DMS53 (cell line): ENCODE measurements at places on chromosomes 7 and 10.

- DNase-seq, result peak; percentile 63
Measured at GRCh38 chr10:128150045-128150493, 23.8 kb upstream of the MKI67 start.

- peak; percentile 85 for DNase-seq
Measured at GRCh38 chr10:113680190-113681111, 739 bp downstream of the CASP7 start.

DNA sequence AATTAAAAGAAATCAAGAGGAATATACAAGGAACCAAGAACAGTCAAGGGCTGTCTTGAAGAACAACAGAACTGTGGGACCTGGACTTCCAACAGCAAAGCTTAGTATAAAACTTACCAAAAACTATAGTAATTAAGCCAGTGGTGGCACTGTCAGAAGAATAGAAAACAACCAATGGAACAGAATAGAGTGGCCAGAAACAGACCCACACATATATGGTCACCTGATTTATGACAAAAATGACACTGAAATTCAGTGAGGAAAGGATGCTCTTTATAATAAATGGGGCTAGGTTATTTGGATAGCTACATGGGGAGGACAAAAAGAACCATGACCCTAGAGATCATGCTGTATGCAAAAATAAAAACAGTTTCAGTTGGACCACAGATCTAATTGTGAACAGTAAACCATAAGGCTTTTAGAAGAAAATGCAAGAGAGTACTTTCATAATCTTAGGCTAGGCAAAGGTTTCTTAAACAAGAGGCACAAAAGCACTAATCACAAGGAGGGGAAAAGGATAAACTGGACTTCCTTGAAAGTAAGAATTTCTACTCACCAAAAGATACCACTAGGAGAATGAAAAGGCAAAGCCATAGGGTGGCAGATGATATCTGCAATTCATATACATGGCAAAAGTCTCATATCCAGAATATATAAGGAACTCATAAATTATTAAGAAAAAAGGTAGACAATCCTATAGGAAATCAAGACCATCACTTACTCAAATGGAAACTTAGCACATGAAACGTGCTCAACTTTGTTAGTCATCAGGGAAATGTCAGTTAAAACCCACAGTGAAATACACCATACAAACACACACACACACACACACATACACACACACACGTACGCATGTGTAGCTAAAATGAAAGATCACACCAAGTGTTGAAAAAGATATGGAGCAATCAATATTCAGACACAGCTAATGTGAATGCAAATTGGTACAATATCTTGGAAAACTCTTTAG is 20.8 kb downstream of the HYCC1 start:
- DNase-seq, result no peak

- no peak for DNase-seq
Measured at GRCh38 chr10:88129013-88129412, 265.6 kb downstream of the PTEN start.

- no peak for DNase-seq
Measured at GRCh38 chr7:147363101-147363500, 1227.5 kb upstream of the C7orf33 start.

- DNase-seq, result no peak
Measured at GRCh38 chr10:97865488-97865887, 15.8 kb downstream of the GOLGA7B start.

GRCh38 chr7:22841954-22842353 is 19.3 kb upstream of the TOMM7 start:
- DNase-seq, result no peak

- no peak for DNase-seq
Measured at GRCh38 chr7:147711447-147711846, 879.1 kb upstream of the C7orf33 start.

GRCh38 chr7:102072636-102073209 is 213.9 kb upstream of the SH2B2 start:
- DNase-seq, result no peak

DNA sequence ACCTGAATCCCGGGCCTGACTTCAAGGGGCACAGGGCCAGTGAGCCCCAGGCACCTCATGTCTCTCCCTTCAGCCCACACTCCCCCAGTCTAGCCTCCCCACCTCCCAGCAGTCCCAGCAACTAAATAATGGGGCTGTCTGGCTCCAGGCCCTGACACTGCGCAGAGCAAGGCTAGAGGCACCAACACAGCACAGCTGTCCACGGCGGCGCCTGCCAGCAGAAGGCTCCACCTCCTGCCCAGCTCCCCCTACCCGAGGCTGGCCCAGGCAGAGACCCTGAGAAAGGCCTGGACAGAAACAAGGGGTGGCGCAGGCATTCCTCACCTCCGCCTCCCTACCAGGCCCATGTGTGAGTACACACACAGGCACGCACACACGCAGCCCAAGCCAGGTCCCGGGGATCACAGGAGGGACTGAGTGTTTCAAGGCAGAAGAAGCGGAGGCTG is 6.1 kb downstream of the KCNH2 start:
- DNase-seq, result no peak

DNA sequence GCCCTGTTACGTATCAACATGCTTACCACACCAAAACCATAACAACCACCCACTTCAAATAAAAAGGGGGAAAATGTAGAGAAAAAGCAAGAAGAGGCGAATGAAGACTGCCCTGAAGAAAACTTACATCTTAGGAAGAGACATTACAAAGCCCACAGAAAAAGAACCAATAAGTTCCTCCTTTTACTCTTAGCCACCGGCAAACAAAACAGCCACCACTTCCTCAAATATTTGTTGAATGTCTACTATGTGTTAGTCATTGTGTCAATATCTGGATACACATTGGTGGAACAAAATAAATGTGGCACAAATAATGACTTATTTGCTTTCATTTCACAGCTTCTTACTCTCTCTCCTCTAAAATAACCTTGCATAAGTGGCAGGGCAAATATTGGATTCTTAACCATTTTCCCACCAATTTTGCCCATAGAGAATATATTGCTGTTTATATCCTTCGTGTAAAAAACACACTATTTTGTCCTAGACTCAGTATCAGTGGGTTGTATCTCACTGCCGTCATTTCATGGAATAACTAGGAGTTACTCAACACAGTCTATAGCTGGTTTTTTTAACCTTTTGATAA is 106.8 kb downstream of the ANK3 start:
- peak; percentile 96 for DNase-seq

DNA sequence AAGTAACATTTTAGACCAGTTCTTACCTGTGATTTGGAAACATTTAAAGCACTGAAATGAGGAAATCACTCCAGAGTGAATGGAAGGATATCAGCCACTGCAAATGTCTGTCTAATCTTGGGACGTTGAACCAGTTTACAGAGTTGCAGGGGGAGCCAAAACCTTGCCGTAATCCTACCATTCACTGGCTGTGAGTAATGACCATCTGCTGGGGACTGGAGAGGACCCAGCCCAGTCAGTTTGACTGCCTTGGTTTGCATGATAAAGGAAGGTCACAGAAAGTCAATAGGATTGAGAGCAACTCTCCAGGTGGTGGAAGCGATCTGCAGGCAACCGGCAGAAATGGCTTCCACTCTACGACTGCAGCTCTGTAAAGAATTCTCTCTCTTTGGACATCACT is 167.2 kb downstream of the AKR1D1 start:
- peak; percentile 99 for DNase-seq

DNA sequence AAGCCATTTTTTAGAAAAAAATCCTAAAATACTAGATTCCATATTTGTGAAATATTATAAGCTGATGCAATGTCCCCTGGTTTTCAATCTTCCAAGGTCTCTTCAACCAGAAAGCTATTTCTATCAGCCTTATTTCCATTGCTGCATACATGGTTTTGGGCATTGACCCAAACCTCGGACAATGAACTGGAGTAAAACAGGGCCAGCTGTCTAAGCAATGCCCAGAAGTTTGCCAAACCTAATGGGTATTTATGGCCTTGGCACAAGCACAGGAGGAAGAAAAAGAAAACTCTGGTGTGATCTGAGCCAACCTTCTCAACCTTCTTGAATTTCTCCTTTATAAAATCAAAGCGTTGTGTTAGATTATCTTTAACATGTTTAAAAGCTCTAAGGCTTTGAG is 402.3 kb downstream of the DNAJB9 start:
- DNase-seq, result no peak

DNA sequence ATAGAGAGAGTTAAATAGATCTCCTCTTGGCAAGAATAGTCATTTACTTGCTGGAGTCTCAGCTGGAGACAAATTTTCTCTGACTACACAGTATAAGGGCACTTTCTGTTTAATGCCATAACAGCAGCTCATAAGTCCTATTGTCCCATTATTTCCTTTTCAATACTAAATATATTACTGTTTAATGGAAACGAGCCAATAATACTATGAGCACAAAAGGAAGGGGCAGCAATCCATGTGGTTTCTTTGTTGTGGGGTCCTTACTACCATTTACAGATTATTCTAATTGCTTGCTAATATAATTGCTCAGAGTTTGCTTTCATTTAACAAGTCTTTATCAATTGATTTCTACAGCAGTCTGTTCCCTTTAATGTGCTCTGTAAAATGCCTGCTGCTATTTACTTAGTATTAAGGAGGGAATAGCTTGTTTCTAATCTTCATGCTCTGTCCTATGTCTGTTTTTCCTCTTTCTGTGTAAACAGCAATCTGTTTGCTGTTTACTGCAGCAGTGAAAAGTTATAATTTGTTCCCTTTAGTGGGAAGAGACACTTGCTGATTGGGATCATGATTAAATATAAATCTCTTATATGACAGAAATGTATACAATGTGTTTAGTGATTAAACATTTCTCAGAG is 296.2 kb upstream of the SMIM30 start:
- DNase-seq, result no peak

DNA sequence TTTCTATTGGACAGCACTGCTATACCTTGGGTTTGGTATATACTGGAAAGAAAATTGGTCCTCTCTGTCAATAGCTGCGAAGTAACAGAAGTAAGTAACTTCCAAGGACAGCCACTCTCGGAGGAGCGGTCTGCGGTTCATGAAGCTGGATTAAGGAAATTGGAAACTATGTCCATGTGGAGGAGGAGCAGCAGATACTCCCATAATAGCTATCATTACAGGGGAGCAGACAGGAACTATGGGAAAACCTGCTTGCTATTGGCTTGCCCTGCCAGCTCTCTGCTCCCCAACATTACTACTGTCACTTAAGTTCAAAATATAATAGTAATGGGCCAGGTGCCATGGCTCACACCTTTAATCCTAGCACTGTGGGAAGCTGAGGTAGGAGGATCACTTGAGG is 83.9 kb upstream of the TRIL start:
- DNase-seq, result no peak

GRCh38 chr7:11193131-11193867 is 219.6 kb downstream of the PHF14 start:
- DNase-seq, result peak; percentile 81

GRCh38 chr10:128102480-128103228 is 23.6 kb downstream of the MKI67 start:
- DNase-seq, result no peak

DNA sequence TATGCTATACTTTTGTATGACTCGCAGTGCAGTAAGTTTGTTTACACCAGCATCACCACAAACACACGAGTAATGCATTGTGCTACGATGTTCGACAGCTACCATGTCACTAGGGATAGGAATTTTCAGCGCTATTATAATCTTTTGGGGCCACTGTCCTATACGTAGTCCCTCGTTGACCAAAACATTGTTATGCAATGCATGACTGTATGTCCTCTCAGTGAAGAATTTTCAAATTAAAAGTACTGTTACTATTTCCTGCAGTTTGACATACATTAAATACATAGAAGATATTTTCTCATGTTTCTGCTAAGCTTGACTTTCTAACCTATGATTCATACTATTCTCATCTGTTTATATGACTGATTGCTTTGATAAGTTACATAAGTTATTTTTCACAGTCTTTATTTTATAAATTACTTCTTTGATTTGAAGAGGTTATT is 203.6 kb downstream of the VTI1A start:
- DNase-seq, result no peak

DNA sequence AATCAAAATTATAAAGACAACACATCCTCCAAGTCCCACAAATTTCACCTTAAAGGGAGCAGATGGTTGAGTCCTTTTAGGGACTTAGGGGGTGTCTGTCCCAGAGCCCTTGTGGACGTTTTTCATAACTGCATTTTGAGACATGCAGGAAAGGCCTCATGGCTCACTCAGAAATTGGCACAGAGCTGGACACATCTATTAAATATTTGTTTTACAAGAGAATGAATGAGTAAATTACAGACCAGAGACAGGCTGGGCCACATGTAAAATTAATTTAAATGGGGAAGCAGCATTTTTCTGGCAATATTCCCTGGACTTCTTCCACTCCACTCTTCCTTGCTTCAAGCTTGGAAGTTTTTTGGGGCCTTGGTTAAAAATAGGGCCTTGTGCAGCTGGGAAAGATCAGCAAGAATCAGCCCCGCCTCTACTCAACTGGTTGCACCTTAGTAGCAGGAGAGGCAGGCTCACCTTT is 20.0 kb downstream of the LAMB1 start:
- peak; percentile 23 for DNase-seq

GRCh38 chr10:100696477-100696901 is 48.9 kb upstream of the PAX2 start:
- no peak for DNase-seq

DNA sequence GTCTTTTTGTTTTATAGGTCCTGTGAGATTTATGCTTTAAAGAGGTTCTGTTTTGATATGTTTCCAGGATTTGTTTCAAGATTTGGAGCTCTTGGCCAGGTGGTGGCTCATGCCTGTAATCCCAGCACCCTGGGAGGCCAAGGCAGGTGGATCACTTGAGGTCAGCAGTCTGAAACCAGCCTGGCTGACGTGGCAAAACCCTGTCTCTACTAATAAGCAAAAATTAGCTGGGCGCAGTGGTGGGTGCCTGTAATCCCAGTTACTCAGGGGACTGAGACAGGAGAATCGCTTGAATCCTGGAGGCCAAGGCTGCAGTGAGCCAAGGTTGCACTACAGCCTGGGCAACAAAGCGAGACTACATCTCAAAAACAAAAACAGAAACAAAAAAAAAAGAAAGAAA is 8.3 kb upstream of the HYAL4 start:
- DNase-seq, result no peak

GRCh38 chr7:52959336-52959735 is 76.1 kb upstream of the POM121L12 start:
- DNase-seq, result peak; percentile 33

DNA sequence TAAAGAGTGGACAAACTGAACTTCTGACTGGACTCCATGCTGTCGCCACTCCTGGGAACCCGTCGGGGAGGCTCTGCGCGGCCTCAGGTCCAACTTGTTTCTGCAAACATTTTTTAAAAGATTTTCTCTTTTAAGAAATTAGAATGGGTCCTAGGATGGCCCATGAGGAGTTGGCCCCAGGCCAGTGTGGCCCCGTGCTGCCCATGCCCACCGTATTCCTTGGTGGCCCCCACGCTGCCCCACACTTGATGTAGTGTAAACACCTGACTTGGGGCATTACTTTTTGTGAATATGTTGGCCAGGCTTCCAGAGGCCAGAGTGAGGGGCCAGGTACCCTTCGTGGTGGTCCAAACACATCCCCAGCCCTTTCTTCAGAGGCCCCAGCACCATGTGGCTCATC is 19.3 kb downstream of the ZNF316 start:
- DNase-seq, result no peak

DNA sequence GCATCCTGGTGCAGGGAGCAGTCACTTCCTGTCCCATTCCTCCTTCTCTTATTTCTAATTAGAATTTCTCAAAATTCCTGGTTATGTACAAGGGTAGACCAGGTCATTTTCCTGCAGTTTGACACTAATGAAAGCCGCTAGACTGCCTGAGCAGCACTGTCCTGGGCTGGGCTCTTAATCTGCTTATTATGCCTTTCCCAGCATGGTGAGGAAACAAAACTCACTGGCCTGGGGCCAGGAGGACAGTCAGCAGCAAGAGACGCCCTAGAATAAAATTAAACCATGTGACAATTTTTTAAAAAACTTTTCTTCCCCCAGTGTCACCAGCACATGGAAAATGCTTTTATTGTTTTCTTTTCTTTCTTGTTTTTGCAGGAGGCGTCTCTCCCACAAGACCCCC is 647.5 kb downstream of the TYW1 start:
- DNase-seq, result no peak
